ENCODE measurements at places on chromosomes 6 and 20.

DNA sequence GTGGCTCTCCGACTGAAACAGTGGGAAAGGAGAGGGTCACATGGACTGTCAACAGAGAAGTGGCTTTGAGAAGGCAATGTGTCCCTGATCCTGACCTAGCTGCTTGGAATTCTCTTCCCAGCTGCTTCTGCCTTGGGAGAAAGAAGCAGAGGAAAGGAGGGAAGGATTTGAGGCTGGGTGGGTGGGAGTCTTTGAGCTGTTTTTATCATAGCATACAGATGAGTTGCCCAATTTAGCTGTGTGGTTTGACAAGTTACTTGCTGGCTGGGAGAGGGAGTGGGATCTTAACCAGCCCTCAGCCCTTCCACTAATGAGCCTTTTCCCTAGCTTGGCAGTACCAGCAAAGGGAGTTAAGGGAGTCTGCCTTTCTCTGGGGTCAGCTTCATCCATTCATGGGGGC, 51.1 kb upstream of the MYL9 start:
- no peak for DNase-seq

DNA sequence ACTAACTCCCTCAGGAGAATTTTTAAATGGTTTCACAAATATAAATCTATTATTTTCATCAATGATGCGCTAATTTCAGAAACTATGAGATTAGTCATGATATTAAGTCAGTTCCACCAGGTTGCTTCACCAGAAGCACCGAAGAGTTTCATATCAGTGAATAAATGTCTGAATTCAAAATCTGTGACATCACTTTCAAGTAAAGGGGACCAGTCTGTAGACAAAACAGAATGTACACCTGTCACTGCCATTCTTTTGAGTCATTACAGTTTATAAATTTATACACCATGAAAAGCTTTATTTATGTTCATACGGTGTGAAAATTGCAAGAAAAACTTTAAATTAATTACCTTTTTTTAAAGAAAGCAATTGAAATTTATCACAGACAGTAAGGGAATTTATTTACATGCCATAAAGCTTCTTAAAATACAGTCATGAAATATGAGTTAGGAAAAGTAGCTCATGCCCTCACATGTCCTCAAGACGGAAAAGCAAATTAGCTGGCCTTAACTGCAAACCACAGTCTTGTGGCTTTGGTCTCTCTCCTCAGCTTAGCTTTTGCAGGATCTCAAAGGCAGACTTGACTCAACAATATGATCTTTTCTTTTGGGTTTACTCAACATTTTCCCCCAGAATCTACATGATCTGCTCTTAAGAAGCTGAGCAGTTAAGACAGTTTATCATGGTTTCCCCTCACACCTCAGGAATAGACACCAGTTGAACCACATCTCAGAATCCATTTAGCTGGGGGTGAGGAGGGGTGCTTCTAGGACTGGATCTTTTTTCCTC, 177.7 kb upstream of the MCHR2 start:
- DNase-seq, result no peak

DNA sequence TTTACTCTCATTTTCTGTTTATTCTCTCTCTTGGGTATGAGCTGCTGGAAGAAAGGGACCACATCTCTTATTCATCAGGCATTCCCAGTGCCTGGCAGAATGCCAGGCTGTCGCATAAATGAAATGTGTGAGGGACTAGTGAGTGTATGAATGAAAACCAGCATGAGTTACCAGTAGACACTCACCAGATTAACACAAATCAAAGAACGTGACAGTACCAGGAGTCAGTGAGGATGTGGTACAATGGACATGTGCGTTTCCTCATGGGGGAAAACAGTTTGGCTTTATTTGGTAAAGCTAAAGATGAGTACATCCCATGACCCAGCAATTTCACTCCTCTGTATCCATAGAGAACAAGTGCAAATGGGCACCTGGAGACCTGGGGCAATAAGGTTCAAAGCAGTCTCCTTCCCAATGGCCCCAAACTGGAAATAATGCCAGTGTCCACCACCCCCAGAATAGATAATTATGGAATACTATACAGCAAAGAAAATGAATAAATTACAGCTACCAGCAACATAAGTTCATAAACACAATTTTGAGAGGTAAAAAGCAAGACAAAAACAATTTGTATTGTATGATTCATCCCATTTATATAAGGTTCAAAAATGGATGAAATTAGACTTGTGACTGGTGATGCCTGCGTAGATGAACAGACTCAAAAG, 93.3 kb downstream of the CDH22 start:
- no peak for DNase-seq

DNA sequence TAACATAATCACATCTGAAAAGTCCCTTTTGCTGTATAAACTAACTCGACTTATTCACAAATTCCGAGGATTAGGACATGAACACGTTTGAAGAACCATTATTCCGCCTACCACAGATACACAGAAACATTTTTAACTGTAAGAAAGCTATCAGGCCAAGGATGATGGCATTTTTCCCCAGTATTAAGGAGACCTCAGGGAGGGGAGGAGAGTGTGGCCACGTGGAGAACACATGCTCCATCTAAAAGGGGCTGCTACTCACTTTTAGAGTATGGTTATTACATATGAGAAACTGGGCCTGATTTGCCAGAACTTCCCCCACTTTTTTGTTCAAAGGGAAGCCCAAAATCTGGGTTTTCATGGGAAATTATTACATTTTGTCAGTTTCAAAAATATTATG, 153.4 kb downstream of the EYA2 start:
- DNase-seq, result no peak

- DNase-seq, result no peak
These were observed 17.2 kb downstream of the DYNLT1 start for GRCh38 chr6:158627168-158627939.

GRCh38 chr20:22794200-22794599, 209.8 kb upstream of the FOXA2 start:
- no peak for DNase-seq

- no peak for DNase-seq
These were observed 98.6 kb downstream of the RFX6 start for GRCh38 chr6:116975600-116975999.

DNA sequence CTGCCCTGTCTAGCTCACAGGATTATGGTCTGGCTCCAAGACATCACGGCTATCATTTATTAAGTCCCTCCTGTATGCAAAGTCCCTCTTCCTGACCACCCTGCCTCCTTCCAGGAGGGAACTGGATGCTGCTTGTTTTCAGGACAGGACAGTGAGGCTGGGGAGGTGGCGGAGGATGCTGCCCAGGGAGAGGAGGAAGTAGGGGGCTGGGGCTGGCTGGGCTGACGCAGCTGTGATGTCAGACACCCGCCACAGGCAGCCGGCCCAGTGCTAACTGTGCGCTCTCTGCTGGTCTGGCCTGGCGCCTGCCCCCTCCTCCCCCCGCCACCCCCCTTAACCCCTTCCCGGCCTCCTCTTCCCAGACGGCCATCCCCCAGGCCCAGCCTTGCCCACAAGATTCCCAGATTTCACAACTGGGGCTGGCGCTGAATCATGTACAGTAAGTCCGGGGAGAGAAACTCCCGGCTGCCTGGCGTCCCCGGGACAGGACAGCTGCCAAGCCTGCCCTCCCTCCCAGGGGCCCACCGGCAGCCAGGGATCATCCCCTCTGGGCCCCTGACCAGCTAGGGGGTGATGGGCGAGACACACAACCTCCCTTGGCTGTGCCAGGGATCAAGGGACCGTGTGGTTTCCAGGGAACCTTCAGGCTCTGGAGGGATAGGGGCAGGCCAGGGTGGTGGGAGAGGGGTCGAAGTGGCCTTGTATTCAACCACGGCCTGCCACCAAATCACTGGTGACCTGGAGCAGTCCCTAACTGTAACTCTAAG, 118.1 kb downstream of the CEBPB start:
- peak; percentile 84 for DNase-seq

DNA sequence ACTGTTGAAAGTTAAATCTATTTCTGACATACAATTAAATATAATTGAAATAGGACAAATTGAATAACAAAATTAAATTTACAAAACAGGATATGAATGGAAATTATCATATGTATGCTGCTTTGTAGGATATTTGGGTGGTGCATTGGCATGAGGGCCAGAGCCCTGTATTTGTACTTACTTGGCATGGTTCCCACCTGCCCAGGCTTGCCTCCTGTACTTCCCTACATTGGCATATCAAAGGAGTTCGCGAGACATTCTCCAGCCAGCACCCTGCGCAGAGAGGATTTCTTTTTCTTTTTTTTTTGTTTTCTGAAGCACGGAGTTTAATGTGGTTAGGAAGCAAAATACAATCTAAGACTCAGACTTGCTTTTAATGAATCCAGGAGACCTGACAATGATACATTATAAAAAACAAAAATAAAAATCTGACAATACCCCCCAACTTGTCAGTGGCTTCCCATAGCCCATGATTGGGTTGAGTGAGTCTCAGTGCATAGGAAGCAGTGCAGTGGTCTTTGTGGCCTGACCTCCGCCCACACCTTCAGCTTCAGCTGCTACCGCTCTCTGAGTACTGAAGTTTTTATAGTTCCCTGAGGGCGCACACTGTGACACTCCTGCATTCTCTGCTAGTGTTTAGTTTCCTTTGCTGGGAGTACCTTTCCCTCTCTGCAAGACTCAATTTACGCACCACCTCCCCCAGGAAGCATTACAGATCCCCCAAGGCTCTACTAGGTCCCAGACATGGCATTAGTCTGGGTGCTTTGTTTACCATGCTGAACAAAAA, 440.8 kb downstream of the UTRN start:
- no peak for DNase-seq

DNA sequence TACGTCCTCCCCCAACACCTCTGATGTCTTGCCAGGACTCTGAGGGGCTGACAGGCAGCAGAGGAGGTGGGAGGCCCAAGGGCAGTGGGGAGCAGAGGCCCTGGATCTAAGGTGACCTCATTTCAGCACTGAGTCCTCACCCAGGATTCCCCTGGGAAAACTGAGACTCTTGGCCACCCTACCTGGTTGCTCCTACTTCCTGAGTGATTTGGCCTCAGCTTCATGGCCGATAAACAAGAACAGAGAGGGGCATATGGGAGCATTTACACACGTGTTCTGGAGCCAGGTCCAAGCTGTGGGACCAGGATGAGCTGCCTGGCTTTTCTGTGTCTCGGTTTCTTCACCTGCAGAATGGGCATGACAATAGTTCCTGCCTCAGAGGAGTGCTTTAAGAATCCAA, 133.8 kb downstream of the ANKRD60 start:
- peak; percentile 25 for DNase-seq

DNA sequence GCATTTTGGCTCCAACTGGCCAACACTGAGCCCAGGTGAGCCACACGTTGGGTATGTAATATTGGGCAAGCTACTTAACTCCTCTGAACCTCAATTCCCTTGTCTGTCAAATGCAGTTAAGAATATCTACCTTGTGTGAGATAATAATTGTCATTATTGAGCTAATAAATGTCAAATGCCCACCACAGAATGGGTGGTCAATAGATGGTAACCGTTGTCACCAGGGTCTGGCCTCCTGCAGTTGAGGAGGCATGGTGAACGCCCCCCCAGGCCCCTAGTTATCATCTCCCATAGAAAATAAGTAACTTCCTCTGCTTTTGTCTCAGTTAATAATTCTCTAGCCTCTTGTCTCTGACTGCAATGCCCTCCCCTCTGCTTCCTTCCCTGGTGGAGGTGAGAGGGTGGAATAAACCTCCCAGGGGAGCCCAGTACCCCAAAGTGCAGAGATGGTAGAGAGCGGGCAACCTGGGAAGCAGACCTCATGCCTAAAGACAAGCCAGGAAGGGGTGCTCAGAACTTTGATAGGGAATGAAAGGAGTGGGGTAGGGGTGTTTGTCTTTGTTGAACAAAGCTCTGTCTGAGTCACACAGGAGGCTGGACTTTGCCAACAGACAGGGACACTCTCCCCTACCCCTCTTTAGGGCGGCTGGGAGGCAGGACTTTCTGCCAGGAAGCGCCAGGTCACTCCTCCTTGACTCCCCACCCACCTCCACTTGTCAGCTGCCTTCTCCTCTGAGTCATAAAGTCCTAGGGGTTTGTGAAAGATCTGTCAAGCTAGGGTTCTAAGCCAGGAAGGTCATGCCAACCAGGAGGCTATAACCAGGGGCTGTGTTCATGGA, 1.3 kb upstream of the UNC5CL start:
- no peak for DNase-seq

DNA sequence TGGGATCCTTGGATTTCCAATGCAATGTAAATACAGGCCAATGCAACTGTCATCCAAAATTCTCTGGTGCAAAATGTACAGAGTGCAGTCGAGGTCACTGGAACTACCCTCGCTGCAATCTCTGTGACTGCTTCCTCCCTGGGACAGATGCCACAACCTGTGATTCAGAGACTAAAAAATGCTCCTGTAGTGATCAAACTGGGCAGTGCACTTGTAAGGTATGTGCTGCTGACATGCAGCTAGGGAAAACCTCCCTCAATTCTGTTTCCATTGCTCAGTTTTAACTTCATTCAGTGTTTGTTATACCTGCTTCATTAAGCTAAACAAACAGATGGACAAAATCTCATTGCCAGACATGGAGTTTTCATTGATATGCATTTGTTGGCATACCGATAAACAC, 397.1 kb downstream of the ARHGAP18 start:
- no peak for DNase-seq

DNA sequence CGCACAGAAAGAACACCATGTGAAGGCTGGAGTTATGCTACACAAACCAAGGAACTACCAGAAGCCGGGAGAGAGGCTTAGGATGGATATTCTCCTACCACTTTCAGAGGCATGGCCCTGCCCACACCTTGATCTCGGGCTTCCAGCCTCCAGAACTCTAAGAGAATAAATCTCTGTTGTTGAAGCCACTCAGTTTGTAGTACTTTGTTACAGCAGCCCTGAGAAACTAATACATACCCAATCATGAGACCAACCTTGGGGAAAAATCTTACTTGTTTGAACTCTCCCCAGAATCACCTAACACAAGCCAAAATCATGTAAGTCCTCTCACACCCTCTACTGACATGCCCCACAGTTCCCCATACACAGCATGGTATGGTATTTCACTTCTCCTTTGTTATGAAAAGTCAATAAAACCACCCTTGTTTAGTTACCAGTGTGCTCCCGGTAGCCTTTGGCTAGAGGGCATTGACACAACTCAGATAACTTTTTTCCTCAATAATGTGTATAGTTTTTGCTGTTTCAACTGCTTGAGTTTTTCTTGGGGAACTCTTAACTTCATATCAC, 40.7 kb upstream of the SLC2A12 start:
- DNase-seq, result no peak

DNA sequence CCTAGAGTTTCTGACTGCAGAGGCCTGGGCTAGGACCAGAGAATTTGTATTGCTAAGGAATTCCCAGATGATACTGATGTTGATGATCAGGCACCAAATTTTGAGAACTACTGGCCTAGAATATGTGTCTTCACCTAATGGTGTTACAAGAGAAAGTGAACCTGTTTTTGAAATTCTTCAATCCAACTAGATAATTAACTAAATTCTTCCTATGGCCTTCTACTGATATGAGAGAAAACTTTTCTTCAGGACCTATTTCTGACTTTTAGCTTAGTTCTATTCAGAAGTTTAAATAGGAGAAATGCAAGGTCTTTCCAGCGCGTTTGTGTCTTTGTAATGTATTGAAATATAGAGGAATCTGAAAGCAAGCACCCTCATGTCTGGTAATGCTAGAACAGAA, 7.3 kb downstream of the NKAIN2 start:
- no peak for DNase-seq

DNA sequence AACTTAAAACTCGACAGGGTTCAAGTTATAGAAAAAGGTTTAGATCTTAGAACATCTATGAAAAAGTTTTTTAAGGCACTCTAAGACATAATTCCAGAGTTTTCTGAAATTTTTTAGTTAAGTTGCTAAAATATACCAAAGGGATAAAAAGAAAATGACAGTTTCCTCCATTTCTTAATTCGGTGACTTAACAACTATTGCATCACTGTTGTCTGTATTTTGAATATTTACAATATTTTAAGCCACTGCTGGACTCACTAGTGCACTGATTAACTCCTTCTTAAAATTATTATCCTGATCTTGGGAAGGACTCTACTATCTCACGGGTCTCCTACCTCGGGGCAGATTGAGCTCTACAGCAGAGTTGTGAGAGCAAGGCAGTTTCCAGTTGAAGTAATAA, 91.0 kb downstream of the ADGB start:
- DNase-seq, result no peak
